ENCODE measurements at places on chromosomes 5 and 9.

DNA sequence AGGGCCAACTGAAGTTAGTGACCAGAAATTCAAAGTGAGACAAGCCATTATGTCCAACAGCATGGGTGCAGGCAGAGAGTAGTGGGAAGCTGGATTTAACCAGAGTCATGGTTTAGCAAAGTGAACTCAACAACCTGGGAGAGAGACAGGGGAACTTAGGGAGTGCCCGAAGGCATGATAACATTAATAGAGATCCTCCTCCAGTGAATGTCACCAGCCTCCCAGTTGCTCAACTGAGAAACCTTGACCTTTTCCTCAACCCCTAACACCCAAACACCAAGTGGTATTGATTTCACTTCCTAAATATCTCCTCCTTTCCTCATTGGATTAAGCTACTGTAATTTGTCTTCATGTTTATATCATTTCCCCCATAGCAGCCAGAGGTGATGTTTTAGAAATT, 42.6 kb downstream of the HMGCS1 start:
- no peak for DNase-seq

DNA sequence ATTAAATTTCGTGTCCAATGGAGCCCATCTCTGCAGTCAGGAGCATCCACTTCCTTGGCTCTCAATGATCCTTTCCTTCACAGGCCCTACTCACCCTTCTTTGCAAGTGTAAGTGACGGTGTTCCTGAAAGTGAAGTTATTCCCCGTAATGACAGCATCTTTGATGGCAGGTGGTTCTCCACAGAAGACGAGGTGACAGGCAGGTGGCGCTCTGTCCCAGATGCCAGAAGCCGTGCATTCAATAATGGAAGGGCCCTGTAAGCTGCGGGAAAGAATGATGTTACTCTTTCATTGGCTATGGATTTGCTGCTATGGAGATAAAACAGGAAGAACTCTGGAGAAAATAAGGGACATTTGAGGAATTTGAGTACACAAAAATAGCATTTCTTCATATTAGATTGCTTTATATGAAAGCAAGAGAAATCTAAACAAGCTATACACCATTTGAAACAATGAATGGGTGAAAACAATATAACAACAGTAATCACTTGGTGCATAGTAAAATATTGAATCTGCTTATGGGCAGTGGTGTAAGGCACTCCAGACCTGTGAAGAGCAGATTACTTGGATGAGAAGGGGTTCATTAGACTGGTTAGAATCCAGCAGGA, 89.9 kb upstream of the TXNDC8 start:
- peak; percentile 54 for DNase-seq

- DNase-seq: peak; percentile 70
Measured at GRCh38 chr9:95048225-95049087, 269.1 kb downstream of the FANCC start.

DNA sequence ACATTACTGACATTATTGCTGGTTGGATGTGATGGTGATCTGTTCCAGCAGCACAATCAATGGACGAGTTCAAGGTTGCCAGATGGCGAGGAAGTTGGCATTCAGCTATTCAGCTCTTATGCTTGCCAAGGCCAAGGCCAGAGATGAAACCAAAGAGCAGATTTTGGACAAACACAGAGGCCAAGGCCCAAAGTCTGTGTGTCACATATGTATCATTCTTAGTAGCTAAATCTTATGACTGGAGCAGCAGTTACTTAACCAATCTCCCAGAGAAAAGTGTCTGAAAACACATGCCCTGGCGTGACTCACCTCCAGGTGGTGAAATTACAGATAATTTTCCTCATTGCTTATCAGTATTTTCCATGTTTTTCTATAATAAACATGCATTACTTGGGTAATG, 189.0 kb upstream of the EGFLAM start:
- no peak for DNase-seq

DNA sequence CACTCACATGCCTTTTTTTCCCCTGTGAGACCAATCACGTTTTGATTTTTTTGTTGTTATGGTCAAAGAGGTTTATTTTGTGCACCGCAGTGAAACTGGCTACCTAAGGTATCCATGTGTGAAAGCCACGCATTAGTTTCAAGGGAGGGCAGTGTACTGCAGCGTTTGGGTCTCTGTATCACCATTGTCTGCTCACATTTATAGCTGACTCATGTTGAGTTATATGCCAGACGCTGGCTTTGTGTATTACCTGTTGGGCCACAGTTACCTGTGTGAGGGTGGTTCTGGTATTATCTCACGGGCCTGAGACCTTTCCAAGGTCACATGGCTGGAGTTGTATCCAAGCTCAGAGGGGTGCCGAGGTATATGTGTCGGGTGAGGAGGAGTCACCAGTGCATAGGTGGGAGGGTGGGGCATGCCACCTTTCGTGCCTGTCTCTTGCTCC, 75.8 kb downstream of the ARHGAP26 start:
- DNase-seq: no peak

DNA sequence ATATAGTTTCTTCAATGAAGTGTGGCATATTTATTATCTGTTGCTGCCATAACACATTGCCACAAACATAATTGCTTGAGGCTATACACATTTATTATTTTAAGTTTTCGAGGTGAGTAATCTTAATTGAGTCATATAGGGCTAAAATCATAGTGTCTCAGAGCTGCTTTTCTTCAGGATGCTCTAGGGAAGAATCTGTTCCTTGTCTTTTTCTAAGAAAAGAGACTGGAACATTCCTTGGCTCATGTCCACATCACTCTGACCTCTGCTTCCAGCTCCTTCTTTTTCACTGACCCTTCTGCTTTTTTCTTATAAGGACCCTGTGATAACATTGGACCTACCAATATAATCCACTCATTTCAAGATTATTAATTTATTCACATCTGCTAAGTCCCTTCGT, 632.4 kb upstream of the TYRP1 start:
- DNase-seq: no peak

DNA sequence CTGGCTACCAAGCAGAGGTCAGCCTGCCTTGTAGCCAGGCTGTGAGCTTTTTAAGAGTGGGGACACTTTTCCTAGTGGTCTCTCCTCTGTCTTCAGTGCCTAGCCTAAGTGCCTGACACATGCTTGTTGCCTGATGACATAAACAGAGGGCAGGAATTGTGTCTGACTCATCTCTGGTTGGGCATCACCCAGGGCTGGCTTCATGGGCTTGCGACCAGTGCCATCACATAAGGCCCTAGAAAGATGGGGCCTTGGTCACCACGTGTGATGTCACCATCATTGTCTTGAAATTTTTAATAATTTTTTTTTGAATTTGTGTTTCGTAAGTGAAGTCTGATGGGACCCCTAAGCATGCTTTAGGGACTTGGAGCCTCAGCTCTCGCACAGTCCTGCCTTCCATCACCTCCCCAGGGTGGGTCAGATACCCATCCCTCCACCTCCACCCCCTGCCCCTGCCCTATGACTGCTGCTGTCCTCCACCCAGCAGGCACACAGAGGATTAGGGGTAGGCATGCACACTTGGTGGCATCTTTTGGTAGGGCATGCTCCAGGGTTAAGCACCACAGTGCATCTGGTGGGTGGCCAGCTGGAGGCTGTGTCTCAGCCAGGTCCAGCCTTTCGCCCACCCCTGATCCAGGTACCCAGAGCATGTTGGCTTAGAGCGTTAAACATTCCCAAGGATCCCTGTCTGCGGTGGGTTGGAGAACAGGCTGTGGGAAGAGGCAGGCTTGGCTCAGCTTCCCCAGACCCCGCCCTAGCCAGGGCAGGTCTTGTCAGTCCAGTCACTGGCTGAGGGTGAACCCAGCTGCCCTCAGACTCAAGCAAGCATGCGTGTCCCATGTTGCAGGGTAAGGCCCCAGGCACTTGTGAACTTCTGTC, 80.1 kb upstream of the SH3PXD2B start:
- no peak for DNase-seq

DNA sequence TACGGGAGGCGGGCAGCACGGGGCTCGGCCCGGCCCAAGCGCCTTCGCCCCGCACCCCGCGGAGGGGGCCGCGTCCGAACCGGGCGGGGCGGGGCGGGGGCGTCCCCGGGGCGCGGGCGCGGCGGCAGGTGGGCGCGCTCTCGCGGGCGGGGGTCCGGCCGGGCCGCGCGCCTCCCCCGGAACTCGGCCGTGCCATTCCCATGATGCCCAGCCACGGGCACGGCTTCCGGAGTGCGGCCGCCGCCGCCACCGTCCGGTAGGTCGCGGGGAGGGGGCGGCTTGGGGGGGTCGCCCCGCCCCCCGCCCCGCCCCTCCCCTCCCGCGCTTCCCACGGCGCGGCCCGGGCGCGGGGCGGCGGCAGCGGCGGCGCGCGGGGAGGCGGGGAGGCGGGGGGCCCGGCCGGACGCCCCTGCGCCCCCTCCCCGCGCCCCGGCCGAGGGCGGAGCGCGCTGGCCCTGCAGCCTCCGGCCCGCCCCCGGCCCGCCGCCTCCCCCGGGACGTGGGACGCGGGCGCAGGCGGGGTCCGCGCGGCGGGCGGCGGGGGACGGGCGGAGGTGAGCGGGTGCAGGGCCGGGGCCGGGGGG, at the start of gene PPP1R26:
Gene PPP1R26 (plus strand): TSS at position 314 of the 584 bp plus-strand sequence. CDS start 4,729 bp downstream, outside the sequence.
- DNase-seq: no peak

- no peak for DNase-seq
Measured at GRCh38 chr5:75389430-75389829, 52.4 kb downstream of the HMGCR start.

DNA sequence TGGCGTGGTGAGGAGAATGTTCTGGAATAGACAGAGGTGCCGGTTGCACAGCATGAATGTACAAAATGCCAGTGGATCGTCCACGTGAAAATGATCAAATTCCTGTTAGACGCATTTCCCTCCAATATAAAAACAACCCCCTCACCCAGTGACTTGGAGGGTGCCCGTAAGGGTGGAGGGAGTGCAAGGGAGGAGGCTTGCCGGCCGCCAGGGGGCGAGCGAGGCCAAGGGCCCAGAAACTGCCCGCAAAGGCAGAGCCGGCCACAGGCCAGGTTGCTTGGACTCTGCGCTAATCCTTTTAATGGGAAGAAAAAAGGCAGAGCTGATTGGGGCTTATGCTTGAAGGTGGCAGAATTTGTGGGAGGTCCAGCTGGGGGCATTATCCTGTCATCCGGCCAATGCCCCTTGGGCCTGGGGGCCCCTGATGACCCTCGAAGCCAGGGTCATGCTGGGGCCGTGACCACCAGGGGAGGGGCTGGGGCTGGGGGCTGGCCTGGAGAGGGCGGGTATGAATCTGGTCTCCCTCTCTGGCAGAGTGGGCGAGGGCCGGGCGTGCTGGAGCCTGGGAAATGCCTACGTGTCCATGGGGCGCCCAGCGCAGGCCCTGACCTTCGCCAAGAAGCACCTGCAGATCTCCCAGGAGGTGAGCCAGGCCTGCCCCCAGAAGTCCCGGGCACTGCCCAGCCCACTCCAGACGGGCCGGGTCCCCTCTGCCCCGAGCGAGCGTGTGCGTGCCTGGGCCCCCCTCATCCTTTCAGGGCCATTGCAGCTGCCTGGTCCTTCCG, 12.0 kb downstream of the GPSM1 start:
- DNase-seq: no peak

- no peak for DNase-seq
Measured at GRCh38 chr5:140182803-140183367, 7.9 kb downstream of the CYSTM1 start.

GRCh38 chr9:109143881-109144562, 23.0 kb downstream of the FRRS1L start:
- DNase-seq: no peak

Measured in right hindlimb (tissue), 1 donor.